ENCODE measurements at places on chromosomes 13 and 19.

DNA sequence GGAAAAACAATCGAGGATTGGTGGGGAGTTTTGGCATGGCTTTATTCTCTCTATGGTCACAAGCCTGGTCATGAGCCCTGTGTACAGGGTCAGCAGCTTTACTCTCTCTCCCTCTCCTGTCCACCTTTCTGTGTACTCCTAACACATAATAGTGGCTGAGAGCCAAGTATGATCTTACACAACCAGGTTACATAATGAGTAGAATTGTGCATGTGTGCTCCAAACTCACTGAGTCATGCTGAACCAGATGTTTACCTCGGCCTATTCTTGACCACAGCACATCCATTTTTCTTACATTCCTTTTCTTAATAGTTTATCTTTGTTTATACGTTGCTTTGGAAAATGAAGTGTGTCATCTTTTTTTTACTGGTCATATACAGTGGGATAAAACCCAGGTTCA, 53.1 kb downstream of the ZNF254 start:
- DNase-seq = no peak

DNA sequence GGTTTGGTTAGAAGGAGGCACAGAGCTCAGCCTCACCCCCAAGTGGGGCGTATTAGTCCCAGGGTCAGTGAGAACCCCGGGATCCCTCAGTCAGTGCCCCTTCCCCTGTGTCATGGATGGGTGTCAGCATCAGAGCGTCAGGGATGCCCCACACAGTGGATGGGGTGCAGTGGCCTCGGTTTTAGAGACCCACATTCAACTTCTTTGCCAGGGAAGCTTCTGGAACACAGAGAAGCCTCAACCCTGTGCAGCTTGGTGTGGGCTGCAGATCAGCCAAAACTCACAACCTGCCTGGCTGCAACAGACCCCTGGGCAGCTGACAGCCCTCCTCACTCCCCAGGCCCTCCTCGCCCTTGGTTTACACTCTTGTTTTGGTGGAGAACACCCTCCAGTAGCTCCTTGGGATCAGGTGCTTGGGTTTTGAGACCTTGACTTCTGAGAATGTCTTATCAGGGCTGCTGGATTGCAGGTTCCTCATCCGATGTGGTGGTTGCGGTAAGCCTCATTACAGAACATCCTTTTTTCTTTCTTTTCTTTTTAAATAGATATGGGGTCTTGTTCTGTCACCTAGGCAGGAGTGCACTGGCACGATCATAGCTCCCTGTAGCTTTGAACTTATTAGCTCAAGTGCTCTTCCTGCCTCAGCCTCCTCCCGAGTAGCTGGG, 11.0 kb downstream of the ZNF333 start:
- DNase-seq = no peak

DNA sequence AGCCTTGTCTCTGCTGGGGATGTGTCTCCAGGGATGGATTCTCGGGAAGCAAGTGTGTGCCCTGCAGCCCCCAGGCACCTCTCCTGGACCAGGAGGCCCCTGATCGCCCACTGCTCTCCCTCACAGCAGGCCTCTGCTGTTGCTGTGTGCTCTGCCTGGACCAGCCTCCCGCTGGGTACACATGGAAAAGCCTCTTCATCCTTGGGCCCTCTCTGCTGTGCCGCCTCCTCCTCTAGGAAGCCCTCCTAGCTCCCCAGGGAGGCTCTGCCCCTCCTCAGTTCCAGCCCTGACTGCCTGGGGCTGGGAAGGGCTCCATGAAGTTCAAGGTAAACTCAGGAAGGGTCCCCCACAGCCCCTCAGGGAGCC, 12.0 kb downstream of the NDUFA11 start:
- no peak for DNase-seq

GRCh38 chr19:1470305-1471009, 8.6 kb downstream of the C19orf25 start:
- DNase-seq = no peak

GRCh38 chr19:36409841-36410240, 8.6 kb downstream of the ZFP82 start:
- no peak for DNase-seq
